ENCODE measurements at places on chromosomes 12 and 14. TPM values are rescaled to one million over a fixed set of nuclear protein-coding genes. Genes with fewer than 3 reads are reported as not detected.

DNA sequence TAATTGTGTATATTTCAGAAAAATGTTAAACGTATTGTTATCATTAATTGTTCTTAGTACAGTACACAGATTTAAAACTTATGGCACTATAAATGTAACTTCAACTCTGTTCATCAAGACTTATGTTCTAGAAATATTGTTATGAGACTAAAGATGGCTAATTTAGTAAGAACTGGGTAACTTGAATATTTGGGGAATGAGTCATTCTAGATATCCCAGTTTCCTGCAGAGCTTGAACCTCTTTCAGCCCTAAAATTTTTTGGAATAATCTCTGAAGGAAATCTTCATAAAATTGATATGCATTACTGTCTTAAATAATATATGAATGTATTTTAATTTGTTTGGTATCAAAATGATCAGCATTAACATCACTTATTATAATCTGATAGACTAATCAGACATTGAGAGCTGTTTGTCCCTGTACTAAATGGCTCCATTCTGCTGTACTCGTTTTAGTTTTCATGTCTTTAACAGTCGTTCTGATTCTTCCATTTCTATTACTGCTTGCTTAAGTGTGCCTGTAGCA, 87.1 kb downstream of the VEZT start:
- DNase-seq = no peak
- peaks cover 36% of the 10 kb centered on the region for H3K36me3 ChIP-seq
- no peak overlapping the region for H3K4me3 ChIP-seq
- H3K27ac ChIP-seq = no peak overlapping the region
- no peaks in the 10 kb centered on the region for H3K4me1 ChIP-seq
- H3K27me3 ChIP-seq = no peaks in the 10 kb centered on the region

Gene PCED1B
- total RNA-seq = 0.65 TPM

Gene VTI1B
- 52.4 TPM for total RNA-seq

Gene TWF1
- total RNA-seq = 75.8 TPM

Gene CDKN3
- 4.9 TPM for total RNA-seq

Gene C1R
- 70.2 TPM for total RNA-seq

Gene ANO2
- total RNA-seq = 1.3 TPM

DNA sequence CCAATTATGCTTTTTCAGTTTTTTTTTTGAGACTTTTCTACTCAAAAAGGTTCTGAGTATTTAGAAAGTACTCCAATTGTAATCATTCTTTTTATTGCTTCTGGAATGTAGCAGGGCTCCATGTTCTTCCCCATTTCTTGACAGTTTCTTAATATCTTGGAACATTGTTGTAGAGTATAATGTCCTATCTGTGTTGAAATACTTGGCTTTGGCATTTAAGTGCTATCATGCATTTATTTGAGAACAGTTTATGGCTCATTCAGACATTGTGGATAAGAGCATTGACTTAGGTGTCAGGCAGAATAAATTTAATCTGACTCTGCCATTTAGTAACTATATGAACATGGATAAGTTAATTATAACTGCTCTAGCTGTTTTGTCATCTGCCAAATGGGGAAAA, 28.3 kb downstream of the ADIPOR2 start:
- H3K4me1 ChIP-seq = peaks cover 22% of the 10 kb centered on the region
- DNase-seq = no peak
- no peak overlapping the region for H3K27ac ChIP-seq
- H3K36me3 ChIP-seq = no peaks in the 10 kb centered on the region
- H3K27me3 ChIP-seq = no peaks in the 10 kb centered on the region

DNA sequence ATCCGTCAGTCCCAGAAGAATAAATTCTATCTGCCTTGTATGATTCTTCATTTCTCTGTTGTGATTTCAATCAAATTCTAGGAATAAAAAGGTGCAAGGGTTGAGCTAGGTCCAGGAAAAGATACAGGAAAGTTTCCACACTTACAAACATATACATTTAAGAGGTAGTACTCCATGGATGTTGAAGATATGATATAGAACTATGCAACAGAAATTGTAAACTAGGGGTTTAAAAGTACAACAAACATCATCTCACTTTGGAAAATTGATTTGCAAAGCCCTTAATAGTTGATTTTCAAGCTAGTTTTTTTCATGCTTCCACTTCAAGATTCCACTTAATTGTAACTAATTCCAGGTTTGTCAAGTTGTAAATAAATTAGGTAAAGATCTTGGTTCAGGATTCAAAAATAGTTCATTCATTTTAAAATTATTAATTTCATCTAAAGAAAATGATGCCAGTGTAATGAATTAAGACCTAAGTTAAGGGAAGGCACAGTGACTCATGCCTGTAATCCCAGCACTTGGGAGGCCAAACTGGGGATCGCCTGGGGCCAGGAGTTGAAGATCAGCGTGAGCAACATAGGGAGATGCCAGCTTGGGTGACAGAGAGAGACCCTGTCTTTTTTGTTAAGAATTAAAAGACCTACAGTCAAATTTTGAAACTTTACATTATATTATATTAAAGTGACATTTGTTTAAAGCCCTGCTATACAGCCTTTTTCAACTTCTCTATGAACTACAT, at the start of gene OR6C70:
Gene OR6C70 (minus strand): TSS at position 51 of the 742 bp plus-strand sequence. CDS start 0 bp downstream, at position 51.
- DNase-seq = no peak
- no peaks in the 10 kb centered on the region for H3K36me3 ChIP-seq
- H3K27ac ChIP-seq = no peak within 1 kb of the TSS
- H3K4me3 ChIP-seq = no peak within 1 kb of the TSS
- H3K4me1 ChIP-seq = no peaks in the 10 kb centered on the region

GRCh38 chr12:123754041-123754772, 7.9 kb upstream of the DNAH10 start:
- H3K4me3 ChIP-seq = no peak overlapping the region
- H3K36me3 ChIP-seq = peaks cover 69% of the 10 kb centered on the region
- H3K27me3 ChIP-seq = no peaks in the 10 kb centered on the region
- H3K27ac ChIP-seq = no peak overlapping the region

DNA sequence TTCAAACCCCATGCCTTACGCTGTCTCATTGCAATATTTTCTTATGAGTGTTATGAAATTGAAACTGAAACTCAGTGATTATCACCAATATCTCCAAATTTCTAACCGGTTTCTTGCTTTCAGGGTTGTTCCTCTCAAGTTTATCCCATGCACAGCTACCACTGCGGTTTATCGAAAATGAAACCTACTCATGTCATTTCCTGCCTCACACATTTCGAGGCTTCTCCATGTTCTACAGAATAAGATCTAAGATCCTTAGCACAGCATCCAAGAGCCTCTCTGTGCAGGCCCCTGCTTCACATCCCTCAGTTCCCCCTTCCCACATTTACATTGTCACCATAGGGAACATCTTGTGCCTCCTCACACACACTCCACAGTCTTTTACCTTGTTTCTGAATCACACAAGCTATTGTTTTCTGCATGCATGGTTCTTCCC, 45.5 kb upstream of the FAR2 start:
- no peak overlapping the region for H3K4me3 ChIP-seq
- H3K36me3 ChIP-seq = no peaks in the 10 kb centered on the region
- DNase-seq = no peak
- no peaks in the 10 kb centered on the region for H3K27me3 ChIP-seq

- H3K4me3 ChIP-seq = no peak overlapping the region
- no peaks in the 10 kb centered on the region for H3K36me3 ChIP-seq
- no peak for DNase-seq
- H3K27ac ChIP-seq = no peak overlapping the region
- H3K27me3 ChIP-seq = no peaks in the 10 kb centered on the region
- peaks cover 42% of the 10 kb centered on the region for H3K4me1 ChIP-seq
These were observed 10.7 kb upstream of the GPR68 start for GRCh38 chr14:91255026-91255695.

Gene NDRG2
- total RNA-seq = 433 TPM

DNA sequence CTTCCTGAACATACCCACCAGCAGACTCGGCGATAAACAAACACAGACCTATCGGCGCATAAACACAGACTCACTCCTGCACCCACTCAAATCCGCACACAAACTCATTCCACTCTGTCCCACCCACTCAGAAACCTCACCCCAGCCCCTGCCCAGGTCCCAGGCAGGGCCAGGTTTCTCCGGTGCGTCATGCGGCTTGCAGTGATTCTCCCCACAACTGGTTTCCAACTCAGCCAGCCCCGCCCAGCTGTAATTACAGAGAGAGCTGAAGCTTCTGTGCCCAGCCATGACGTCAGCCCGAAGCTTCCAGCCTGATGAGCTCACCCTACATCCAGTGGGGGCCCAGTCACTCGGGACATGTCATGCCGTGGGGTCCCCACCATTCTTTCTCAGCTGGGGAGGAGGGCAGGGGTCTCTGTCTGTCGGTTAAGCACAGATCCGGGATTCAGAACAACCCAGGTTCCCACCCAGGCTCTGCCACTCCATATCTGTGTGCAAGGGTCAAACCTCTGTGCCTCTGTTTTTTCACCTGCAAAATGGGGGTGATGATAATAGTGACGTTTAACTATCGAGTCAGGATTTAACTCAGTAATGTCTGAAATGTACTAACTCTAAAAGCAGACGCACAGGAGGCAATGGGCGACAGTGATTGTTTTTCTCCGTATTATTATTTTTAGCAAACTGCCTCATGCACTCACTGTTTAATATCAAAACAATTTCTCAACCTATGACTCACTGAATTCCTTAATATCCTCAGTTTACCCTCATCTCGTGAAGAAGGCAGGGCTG, 2.3 kb upstream of the HSPB8 start:
- DNase-seq = peak; percentile 96
- peak overlapping the region; percentile 29 for H3K4me3 ChIP-seq
- no peaks in the 10 kb centered on the region for H3K36me3 ChIP-seq
- H3K4me1 ChIP-seq = peaks cover 46% of the 10 kb centered on the region

- H3K36me3 ChIP-seq = peaks cover 12% of the 10 kb centered on the region
- H3K27me3 ChIP-seq = peaks cover 66% of the 10 kb centered on the region
- DNase-seq = no peak
- H3K27ac ChIP-seq = no peak overlapping the region
- H3K4me1 ChIP-seq = peaks cover 66% of the 10 kb centered on the region
- H3K4me3 ChIP-seq = no peak overlapping the region
These were observed 1.7 kb downstream of the DHH start for GRCh38 chr12:49092816-49093406.

GRCh38 chr12:121860257-121860656, 1.6 kb upstream of the HPD start:
- H3K27ac ChIP-seq = no peak overlapping the region
- H3K36me3 ChIP-seq = no peaks in the 10 kb centered on the region
- peaks cover 7% of the 10 kb centered on the region for H3K4me1 ChIP-seq
- no peak for DNase-seq
- H3K27me3 ChIP-seq = no peaks in the 10 kb centered on the region

- H3K27me3 ChIP-seq = no peaks in the 10 kb centered on the region
- peaks cover 5% of the 10 kb centered on the region for H3K36me3 ChIP-seq
- H3K4me3 ChIP-seq = no peak overlapping the region
- no peak for DNase-seq
- no peak overlapping the region for H3K27ac ChIP-seq
These were observed 25.7 kb downstream of the METTL25 start for GRCh38 chr12:82383930-82384552.

DNA sequence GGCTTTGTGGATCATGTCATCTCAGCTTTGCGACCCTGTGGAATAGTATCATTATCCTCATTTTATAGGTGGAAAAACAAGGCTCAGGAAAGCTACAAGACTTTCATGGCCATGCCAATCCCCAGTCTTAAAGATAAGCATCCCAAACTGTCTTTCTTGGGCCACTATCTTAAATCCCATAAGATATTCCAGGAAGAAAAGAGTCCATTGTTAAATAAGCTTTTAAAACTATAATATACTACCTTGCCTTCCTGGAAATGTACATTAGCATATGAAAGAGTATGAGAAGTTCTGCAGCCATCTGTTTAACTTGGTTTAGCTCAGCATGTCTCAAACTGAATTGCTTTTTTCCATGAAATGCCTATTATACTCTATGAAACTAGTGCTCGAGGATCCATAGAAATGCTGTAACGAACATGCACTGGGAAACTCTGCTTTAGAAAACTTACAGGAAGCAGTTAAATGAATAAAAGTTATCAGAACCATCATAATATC, 77.1 kb downstream of the B4GALNT3 start:
- no peak overlapping the region for H3K27ac ChIP-seq
- no peaks in the 10 kb centered on the region for H3K27me3 ChIP-seq
- no peak overlapping the region for H3K4me3 ChIP-seq
- peaks cover 49% of the 10 kb centered on the region for H3K4me1 ChIP-seq

DNA sequence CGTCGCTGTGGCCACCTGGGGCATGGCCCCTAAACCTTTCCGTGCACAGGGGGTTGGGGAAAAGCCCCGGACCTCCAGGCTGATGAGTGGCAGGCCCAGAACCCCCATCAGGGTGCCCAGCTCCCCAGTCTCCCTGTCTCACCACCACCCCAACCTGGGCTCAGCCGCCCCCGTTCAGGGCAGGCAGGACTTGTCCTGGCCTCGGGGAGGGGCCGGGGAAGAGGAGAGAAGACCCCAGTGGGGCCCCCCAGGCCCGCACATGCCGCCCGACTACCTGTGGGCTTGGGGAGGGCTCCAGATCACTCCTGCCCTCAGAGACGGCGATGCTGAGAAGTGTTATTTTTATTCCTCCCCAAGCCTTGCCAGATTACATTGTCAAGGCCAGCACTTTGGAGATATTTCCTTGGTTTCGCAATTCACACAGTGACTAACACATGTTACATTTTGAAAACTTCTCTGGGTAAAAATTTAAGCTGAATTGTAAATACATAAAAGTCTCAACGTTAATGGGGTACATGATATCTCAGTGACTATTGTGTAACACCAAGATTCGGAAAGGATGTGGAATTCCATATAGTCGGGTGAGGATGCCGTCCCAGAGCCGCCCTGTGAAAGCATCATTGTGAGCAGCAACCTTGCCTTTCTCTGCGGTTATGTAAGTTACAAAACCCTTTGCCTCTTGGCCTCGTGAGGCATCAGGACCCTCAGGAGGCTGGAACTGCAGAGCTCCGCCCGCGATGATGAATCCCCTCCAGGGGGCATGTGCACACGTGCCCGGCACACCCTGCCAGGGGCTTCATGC, 85.6 kb upstream of the DIO3 start:
- peaks cover 25% of the 10 kb centered on the region for H3K27me3 ChIP-seq
- peak overlapping the region; percentile 18 for H3K4me3 ChIP-seq
- H3K27ac ChIP-seq = peak overlapping the region; percentile 67

- DNase-seq = no peak
- H3K4me3 ChIP-seq = no peak overlapping the region
- H3K27me3 ChIP-seq = no peaks in the 10 kb centered on the region
- H3K36me3 ChIP-seq = no peaks in the 10 kb centered on the region
- no peak overlapping the region for H3K27ac ChIP-seq
- no peaks in the 10 kb centered on the region for H3K4me1 ChIP-seq
These were observed 31.3 kb downstream of the ABCD2 start for GRCh38 chr12:39588348-39588747.
